ENCODE measurements at places on chromosomes 6 and 20. TPM values are rescaled to one million over a fixed set of nuclear protein-coding genes. Genes with fewer than 3 reads are reported as not detected.
A peak's percentile ranks its signal among the peaks of the same experiment; 100 is the strongest.

DNA sequence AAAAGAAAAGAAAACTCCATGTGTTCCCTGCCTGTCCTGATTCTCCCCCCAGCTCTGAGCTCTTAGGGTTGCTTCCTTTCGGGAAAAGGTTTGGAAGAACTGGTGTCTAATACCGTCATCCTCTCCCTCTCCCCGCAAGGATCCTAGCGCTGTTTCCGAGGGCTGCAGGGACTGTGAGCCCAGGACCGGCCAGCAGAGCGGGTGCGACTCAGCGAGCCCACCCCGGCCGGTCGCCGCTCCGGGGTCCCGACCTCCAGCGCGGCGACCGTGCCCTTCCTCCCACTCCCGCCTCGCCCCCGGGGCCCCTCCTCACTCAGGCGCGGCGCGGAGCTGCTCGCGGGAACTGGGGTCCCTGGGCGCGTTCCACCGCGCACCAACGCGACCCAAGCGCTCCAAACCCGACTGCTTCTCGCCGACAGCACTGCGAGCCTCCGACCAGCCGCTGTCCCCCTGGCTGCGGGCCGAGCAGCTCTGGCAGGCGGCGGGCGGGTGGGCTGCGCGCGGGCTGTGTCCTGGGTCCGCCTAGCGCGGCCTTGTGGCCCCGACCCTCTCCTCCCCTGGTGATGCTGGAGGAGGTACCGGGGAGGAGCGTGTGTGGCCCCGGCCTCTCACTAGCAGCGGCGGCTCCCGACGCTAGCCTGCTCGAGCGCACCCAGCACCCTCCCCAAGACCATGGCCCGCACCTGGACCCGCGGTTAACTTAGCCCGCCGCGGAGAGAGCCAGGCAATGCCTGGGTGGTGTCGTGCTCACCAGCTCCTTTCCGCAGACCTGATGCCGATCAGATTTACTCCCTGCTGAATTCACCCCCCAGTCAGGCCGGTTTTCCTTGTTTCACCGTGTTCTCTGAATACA, at the start of gene PLA2G7:
Gene PLA2G7, minus strand, starts transcription at position 509 of the 853 bp plus-strand sequence. CDS start 12,484 bp downstream, outside the sequence.
- no peaks in the 10 kb centered on the region for H3K36me3 ChIP-seq
- DNase-seq, result peak; percentile 16
- no peaks in the 10 kb centered on the region for H3K4me1 ChIP-seq
- peaks cover 12% of the 10 kb centered on the region for H3K27me3 ChIP-seq
- peak within 1 kb of the TSS; percentile 53 for H3K4me3 ChIP-seq

The ATXN1 gene
- total RNA-seq, result 16.5 TPM

The SDCBP2 gene
- total RNA-seq, result 11.8 TPM

The BNIP5 gene
- total RNA-seq, result not detected

The RAE1 gene
- 60.3 TPM for total RNA-seq

Data from MCF 10A (cell line).